ENCODE measurements at places on chromosomes 13 and 19.

DNA sequence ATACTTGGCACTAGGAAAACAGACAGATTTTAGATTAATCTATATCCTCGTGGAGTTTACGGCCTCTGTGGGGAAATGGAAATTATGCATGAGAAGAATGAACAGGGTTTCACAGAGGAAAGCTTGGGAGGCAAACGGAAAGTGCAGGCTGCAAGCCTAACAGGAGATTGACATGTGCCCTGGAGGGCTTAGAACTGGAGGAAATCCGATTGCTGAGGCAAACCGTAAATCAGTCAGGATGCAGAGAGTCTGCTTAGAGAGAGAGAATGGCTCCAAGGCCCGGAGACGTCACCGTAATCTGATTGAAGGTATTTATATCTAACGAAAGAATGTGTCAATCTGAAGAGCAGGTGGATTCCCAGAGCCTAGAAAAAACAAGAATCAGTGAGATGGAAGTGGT lies 143.2 kb downstream of the KATNAL1 start:
- DNase-seq: no peak

GRCh38 chr19:21396893-21397572 lies at the start of gene ZNF493:
Gene ZNF493 (plus strand): TSS chr19:21397133. CDS start chr19:21397238, 105 bp downstream.
- peak; percentile 98 for DNase-seq

DNA sequence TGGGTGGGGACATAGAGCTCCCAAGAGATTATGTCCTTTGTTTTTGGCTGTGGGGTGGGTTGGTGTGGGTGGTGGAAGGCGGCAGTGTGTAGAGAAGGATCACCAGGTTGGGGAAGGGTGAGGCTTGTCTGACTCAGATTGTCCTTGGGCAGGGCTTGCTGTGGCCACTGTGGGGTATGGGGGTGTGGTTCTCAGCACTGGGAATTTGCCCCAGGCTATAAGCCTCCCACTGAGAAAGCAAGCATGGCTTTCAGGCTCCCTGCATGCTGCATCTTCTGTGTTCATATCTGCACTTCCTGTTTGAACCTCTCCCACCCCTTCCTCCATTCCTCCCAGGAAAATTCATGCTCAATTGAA lies 34.9 kb downstream of the DNAJC15 start:
- no peak for DNase-seq

DNA sequence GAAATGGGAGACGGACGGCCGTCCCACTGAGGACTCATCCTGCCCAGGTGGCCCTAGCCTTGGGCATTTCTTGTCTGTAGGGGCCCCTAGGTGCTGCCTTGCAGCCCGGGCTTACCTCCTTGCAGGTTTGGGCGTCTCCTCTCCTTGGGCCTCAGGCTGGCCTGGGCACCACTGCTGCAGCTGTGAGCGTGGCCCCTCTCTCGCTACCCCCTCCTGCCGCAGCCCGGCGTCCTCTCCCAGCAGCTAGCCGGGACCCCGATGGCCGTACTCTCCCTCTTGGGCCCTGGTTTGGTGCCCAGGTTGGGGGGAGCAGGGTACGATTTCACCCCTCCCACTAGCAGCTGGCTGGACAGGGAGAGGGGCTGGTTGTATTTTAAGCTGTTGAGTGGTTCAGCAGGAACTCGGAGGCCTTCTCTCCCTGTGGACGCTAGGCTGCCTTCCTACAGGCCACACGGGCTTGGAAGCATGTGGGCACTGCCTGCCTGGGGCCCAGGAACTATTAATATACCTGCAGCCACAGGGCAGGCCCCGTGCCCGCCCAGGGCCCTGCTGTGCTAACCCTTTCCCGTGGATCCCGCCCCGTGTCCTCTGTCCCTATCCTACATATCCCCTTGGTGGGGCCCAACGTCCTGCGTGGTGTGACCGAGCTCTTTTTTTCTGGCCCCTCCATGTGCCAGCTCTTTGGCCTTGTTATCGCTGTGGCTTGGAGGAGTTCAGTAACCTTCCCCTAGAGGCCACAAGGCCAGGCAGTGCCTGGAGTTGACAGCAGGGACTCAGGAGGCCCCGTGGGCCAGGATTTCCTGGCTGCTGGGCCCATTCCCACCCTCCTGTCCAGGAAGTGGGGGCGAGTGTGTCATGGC lies 11.7 kb downstream of the NDUFB7 start:
- no peak for DNase-seq

DNA sequence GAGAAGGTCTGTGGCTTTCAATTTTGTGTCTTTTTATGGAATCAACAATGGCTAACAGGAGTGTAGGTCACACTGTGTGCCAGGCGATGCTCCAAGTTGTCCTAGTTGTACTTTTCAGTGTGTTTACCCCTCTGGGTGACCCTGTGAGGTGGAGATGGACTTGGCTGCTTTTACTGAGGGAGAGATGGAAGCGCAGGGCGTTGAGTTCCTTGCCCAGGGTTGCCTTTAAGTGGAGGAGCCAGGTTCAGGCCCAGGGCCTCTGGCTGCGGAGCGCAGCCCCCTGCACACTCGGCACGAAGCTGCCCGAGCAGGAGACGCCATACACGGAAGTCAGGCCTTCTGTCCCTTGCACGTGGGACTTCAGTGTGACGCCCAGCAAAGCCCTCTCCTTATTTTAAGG lies 112.8 kb downstream of the RAB20 start:
- DNase-seq: no peak

Measured in head of caudate nucleus (tissue), 42 donors.